Stimulated activated CD8-positive, alpha-beta memory T cell treated with anti-CD3 and anti-CD28 coated beads, Interleukin-15, amount 100 ng/mL, for 4 hours (primary cell): ENCODE measurements at places on chromosomes 11 and 22.

DNA sequence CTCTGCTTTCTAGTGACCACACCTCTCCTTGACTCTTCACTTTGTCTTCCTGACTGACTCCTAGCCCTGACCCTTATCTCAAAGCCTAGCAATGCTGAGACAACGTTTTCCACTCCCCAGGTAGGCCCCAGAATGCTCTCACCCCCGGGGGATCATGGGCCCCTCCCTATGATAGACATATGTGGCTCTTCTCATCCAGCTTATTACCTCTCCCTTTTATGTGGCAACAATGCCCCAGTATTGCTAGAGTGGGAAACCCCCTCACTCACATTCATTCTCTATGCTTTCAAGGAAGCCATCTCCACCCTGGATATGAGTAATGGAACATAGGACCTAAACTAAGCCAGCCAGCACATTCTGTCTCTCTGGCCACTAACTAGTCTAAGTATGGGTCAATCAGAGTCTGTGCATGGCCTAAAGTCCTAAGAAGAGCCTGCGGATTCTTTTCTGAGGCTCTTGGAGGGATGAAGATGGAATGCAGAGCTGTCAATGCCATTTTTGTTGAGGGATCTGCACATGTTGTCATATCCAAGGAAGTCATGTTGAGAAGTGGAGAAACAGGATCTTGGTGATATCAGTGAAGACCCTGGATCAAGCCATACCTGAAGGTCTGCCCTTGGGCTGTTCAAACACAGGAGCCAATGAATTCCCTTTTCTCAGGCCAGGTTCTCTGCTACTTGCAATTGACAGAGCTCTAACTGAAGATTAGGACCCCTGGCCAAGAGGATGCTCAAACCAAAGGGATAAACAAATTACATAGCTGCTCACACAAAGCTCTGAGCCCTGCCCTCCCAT lies 79.8 kb upstream of the GRK3 start:
- no peak for DNase-seq

DNA sequence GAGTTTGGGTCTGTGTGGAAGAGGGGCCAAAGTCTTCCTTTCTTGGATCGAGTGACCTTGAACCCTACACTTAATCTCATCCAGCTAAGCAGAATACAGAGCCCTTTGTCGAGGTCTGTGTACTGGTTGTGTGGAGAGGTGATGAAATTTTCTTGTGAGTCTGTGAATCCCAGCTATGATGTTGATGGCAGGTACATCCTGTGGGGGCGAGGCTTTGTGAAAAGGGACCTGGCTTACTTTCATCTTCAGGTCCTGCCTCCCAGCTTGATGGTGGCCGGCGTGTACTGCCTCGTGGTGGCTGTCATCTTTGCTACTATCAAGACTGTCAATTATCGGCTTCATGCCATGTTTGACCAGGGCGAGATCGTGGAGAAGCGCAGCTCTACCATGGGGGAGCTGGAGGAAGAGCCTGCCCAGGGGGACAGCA lies 1.0 kb downstream of the PCNX3 start:
- DNase-seq = no peak

GRCh38 chr11:134445601-134446325 lies 33.7 kb upstream of the B3GAT1 start:
- no peak for DNase-seq

- DNase-seq = peak; percentile 11
Observed at GRCh38 chr11:118438314-118438931, 2.1 kb downstream of the KMT2A start.

DNA sequence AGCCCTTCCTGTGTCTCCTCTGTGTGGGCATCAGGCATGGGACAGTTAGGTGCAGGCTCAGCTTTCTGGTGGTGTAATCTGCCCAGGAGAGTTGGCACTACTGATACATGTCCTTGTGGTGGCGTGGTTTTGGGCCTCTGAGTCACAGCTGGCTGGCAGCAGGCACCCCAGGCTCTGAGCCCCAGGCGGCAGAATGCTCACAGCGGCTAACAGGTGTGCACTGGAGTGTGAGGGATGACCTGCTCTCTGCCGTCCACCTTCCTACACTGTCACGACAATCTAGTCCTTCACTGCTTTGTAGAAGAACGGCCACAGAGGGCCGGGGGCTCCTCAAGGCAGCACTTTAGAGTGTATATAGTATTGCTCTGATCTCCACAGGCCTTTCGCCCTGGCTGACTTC lies 100.3 kb upstream of the PITPNB start:
- DNase-seq = no peak

DNA sequence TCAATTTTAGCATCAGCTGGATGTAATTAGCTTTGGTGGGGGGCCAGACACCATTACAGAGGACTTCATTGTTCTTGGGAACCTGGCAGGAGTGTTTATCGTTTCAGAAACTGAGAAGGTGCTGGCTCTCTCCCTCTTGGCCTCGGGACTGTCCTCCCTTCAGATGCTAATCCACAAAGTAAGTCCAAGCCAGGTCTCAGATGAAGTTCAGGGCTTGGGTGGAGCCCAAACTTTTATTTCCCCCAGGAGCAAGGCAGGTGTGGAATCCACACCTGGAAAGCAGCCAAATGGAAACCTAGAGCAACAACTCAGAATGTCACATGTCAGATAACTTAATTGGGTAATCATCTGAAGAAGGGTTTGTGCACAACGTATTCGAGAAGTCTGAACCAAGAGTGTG lies 119.2 kb downstream of the ME3 start:
- DNase-seq = no peak

GRCh38 chr11:134822897-134823296 lies 410.9 kb upstream of the B3GAT1 start:
- no peak for DNase-seq

- DNase-seq = no peak
Observed at GRCh38 chr11:123034597-123034996, 27.3 kb downstream of the HSPA8 start.

DNA sequence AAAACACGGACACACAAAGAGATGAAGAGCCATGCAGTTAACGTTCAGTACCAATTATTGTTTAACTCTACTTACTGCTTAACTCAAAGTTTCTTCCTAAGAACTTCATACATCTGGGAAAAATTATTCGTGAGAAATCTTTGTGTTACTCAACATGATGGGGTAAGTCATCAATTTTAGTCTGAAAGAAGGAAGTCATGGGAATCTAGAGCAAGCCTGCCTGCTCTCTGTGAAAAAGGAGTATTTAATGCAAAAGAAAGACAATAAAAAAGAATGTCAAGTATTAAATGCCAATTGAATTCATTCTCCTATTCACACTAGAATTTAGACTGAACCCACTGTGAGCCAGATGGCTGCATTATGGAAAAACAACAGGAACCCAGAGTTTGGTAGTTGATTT lies 16.0 kb downstream of the TMEM123 start:
- DNase-seq = no peak

- no peak for DNase-seq
Observed at GRCh38 chr11:112922606-112923005, 38.6 kb upstream of the NCAM1 start.
